ENCODE measurements at places on chromosomes 4 and X.

- no peak for DNase-seq
Observed at GRCh38 chr4:78057600-78058550, 752 bp downstream of the FRAS1 start.

DNA sequence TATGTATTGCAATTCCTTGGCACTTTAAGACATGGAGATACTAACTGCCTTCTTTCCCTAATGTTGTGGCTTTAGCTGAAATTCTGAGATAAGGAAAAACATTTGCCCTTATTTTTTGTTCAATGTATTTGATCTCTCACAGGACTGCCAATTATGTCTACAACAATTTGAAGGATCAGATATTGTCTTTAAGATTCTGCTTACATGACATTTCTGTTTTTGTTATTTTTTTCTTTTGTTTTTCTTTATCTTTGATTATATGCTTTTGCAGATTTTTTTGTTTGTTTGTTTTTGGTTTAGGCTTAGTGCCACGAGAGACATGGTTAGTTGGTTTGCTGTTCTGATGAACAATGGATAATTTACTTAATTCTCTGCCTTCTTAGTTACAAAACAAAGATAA, 303.3 kb downstream of the TECRL start:
- DNase-seq = no peak

DNA sequence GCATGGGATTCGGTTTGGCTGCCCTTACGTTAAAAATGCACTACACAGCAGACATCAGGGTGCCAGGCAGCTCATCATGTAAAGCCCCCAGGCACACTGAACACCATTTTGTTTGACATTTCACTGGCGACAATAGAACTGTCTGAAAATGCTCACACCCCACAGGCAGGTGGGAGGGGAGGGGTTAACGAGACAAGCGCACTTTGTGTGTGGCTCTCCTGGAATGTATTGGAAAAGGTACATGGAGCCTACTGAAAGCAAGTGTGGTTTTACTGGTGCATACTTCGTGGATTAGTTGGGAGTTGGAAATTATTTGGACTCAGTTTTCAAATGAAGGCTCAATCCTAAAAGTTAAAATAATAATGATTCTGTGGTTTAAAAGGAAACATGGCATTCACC, 31.6 kb upstream of the PPARGC1A start:
- DNase-seq = no peak

GRCh38 chr4:93658443-93658842, 170.1 kb upstream of the ATOH1 start:
- no peak for DNase-seq

DNA sequence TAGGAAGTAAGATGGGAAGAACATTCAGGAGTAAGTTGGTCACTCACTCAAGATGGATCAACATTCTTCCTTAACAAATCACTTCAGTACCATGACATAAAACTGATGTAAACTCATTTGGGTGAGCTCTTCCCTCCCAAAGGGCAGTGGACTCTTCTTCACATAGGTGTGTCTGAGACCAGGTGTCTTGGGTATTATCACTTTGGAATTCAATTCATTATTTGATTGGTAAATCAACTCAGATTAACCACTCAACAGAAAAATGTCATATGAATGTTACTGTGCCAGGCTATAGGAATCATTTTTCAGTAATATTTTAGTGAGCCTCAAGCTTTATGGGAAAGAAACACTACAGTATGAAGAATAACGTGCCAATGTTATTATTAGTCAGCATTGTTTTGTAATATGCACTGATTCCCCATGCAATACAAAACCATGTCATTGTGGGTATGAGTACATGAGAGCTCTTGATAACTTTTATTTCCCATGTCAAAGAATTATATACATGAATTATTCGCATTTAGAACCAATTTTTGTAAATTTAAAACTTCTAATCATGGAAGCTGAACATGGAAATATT, 58.6 kb upstream of the ETNPPL start:
- no peak for DNase-seq

GRCh38 chrX:155216940-155217440, 730 bp downstream of the VBP1 start:
- DNase-seq = no peak

GRCh38 chr4:3480528-3481112, 17.5 kb downstream of the DOK7 start:
- DNase-seq = peak; percentile 43

GRCh38 chr4:79292008-79292407, 33.9 kb downstream of the NAA11 start:
- no peak for DNase-seq

GRCh38 chr4:53601251-53601764, 10.0 kb upstream of the LNX1 start:
- DNase-seq = no peak

DNA sequence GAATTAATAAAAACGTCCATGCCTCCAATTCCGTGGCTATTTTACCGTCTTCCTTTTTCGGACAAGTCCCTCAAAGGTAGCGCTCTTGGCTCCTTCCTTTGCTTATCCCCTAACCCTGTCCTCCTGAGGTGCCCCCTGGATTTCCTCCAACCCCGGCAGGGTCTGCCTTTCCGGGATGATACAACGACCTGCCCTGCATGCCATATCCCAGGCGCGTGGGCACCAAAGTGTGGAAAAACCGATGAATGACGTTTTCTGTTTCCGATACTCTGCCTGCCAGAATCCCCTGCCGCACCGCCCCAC, 706 bp upstream of the CSTF2 start:
- no peak for DNase-seq

GRCh38 chr4:33160126-33160525, 2440.0 kb downstream of the PCDH7 start:
- no peak for DNase-seq

- DNase-seq = no peak
Observed at GRCh38 chr4:185958094-185958747, 110.7 kb upstream of the TLR3 start.

GRCh38 chrX:151386838-151387459, 10.1 kb upstream of the VMA21 start:
- no peak for DNase-seq

- DNase-seq = no peak
Observed at GRCh38 chr4:84366161-84366560, 132.9 kb downstream of the NKX6-1 start.

DNA sequence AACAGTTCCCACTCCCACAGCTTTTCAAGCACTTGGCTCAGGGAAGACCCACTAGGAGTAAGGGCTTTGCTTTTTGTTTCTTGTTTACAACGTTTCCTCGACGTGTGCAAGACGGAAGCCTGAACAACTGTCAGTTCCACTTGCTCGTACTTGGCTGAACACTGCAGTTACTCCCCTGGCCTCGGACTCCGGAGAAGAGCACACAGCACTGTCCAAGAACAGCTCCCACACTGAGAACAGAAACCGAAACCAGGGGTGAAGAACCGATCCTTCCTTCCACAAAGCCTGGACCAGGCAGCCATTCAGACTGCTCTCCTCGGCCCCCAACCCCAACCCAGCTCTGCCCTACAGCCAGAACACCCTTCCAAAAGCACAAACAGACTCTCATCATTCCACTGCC, 25.5 kb downstream of the IRF2 start:
- DNase-seq = no peak

DNA sequence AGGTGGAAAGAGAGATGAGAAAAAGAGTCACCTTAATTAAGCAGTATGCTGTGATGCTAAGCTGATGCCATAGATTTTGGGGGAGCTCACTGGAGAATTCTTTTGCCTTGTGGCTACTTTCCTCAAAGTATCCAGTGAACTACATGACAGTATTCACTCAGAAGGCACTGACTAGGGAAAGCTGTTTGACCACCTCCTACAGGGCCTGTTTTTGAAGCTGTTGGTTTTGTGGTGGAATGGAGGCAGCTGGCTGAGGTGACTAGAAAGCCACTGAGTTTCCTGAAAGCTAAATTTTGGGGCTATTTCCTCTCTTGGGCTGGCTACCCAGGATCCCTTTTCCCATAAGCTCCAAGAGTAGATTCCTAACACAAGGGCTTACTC, 124.8 kb upstream of the EOLA2 start:
- no peak for DNase-seq

DNA sequence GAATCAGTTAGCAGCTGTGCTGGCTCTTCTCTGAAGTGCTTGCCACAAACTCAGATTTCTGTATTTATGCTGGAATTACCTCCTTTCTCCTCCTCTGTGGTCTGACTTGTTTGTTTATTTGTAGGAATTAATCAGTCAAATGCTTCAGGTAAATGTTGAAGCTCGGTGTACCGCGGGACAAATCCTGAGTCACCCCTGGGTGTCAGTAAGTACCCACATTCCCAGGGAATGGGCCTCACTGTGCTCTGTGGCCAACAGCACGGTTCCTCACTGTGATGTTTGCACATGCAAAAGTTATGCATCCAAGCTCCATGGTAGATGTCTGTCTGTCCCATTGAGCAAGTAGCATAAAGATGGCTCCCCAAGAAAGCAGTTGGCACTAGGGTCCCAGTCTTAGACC, 169.9 kb downstream of the DCLK2 start:
- DNase-seq = no peak

GRCh38 chr4:183631577-183632198, 27.3 kb downstream of the RWDD4 start:
- no peak for DNase-seq

DNA sequence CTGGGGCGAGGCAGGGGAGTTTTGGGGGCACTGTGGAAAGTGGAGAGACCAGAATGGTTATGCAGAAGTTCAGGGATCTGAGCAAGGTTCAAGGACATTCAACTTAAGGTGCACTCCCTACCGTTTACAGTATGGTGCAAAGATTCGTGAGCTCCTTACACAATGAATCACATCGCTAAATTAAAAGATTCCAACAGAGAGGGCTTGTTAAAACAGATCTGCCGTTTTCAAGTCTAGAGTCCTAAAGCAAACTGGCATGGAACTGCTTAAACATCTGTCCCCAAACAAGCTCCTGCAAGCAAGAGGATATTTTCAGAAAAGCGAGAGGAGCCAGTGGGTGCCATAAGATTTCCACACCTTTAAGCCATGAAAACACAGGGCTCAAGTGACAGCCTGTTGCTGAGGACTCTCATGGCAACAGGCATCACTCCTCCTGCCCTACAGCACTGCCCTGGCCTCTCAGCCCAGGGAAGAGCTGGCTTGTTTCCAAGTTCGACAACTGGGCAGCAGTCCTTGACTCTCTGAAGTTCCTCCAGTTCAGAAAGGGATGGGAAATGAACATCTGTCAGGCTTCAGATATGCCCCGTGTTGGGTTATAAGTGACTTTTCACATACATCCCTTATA, 10.0 kb downstream of the FAM184B start:
- no peak for DNase-seq

DNA sequence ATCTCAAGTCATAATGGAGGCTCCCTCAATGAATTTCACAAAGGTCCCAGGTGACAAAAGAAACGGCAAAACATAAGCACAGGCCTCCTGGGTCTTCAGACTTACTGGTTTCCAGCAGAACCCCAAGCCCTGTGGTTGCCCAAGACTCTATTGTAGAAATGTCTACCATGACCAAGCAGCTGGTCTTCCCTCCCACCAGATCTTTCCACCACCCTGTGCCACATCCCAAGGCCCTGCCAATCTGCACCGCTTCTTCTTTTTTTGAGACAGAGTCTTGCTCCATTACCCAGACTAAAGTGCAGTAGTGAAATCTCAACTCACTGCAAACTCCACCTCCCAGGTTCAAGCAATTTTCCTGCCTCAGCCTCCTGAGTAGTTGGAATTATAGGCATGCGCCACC, 23.2 kb upstream of the TXK start:
- DNase-seq = no peak

DNA sequence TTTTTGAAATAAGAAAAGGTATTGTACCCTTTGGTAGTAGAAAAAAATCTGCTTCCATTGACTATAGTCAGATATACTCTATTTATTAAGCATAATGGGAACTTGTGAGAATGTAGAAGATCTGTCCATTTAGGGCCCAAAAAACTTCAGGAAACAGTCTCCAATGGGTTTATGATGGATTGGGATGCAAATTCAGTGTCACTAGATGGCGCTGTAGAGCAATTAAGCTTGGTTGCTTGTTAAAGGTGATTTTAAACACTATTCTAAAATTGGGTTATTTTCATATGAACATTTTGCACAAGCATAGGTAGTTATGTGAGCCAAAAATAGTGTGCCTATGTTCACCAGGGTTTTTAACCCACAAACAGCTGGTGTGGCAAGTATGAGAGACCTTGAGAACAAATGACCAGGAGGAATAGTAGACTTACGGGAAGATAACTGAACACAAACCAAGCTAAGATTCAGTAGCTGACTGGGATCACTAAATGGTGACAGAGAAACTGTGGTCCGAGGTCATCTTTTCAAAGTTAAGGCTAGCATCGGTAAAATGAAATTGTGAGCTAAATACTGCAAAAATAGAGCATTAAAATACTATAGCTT, 80.3 kb upstream of the LSM6 start:
- no peak for DNase-seq

DNA sequence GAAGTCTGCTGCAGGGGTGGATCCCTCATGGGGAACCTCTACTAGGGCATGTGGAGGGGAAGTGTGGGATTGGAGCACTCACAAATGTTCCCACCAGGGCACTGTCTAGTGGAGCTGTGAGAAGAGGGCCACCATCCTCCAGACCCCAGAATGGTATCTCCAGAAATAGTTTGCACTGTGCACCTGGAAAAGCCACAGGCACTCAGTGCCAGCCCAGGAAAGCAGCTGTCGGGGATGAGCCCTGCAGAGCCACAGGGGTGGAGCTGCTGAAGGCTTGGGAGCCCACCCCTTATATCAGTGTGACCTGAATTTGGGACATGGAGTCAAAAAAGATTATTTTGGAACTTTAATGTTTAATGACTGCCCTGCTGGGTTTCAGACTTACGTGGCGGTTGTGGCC, 25.0 kb upstream of the LDOC1 start:
- DNase-seq = no peak

GRCh38 chr4:158395343-158395742, 126.3 kb upstream of the RXFP1 start:
- no peak for DNase-seq

GRCh38 chr4:8294775-8295174, 25.2 kb downstream of the HTRA3 start:
- DNase-seq = no peak

DNA sequence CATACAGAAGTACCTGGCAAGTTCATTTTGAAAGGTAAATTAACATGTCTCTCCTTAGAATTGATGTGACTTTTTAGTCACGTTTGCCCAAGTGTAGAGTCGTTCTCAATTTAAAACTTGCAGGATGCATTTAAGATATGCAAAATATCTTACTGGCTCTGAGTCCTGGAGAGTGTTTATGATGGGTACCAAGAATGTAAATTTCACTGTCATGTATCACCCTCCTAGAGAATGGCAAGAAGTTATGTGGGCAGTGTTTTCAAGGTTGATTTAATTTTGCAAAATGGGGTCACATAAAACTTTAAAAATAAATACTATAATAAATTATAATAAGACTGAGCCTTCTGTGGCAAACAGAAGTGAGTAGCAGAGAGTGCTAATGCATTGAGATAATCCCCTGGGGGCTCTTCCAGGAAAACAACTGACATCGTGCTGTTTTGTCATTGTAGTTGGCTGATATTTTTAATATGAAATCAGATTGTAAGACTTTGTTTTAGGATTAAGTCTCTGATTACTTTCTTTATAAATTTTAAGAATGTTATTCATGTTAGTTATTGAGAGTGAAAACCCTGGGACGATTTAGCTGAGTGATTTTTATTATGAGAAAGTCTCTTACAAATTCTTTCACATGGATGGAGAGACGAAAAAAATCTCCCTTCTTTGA, 103.0 kb downstream of the AFF1 start:
- no peak for DNase-seq
